ENCODE measurements at places on chromosomes 4 and X.

DNA sequence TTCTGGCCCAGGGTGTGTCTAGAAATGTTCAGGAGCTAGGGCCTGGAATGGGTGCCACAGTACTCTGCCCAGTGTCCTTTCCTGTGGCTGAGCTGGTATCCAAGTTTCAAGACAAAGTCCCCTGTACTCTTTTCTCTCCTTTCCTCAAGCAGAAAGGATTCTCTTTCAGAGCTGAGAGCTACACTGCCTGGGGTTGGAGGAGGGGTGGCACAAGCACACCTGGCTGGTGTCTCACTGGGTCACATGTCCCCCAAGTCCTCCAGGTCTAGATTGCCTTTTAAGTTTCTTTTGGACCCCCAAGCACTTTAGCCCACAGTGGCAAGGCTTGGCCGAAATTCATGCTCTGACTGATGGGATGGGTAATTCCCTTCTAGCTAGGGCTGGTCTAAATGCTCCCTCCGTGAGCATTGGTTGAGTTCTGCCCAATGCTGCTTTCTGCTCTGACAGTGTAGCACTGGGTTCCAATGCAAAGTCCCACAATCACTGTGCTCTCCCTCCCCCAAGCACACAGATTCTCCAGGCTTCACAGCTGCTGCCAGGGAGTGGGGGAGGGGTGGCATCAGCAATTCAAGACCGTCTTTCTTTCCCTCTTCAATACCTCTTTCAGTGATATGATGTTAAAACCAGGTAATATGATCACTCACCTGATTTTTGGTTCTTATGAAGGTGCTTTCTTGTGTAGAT, 47.8 kb downstream of the BEX3 start:
- no peak for DNase-seq

- no peak for DNase-seq
These were observed 61.4 kb downstream of the WFS1 start for GRCh38 chr4:6331018-6331417.

- DNase-seq: no peak
These were observed 70.9 kb upstream of the APOOL start for GRCh38 chrX:84932814-84933213.

DNA sequence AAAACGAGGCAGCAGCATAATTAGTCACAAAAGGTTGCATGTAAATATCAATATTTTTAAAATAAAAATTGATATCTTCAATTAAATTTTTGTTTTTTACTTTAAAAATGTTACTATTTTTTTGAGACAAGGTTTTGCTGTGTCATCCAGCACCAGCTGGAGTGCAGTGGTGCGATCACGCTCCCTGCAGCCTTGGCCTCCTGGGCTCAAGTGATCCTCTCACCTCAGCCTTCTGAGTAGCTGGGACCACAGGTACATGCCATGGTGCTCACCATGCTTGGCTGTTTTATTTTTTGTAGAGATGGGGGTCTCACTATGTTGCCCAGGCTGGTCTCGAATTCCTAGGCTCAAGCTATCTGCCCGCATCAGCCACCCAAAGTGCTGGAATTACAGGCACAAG, 96.8 kb upstream of the FRAS1 start:
- DNase-seq: no peak

DNA sequence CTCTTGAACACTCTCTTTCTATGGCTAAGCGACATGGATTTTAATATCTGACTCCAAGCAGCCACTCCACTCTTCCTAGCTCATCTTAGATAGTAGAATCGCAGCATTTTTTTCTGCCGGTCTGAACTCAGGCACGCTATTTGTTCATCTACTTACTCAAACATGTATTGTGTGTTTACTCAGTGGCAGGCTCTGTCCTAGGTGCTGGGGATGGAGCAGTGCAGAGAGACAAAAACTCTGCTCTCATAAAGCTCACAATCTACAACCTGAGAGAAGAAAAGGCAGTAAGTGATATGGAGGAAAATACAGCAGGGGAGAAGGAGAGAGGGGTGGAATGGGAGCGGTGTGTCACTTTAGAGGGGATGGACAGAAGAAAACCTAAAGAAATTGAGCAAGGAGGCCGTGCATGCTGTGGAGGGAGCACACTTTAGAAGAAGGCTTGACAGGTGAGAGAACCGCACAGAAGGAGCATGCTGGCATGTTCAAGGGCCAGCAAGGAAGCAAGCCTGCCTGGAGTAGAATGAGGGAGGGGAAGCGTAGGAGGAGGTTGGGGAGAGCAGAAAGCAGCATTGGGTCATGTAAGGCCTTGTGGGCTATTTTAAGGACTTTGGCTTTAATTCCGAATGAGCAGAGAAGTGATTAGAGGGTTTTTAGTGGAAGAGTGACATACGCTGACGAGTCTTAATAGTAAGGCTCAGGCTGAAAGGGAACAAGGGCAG, 132.0 kb downstream of the ANK2 start:
- no peak for DNase-seq

DNA sequence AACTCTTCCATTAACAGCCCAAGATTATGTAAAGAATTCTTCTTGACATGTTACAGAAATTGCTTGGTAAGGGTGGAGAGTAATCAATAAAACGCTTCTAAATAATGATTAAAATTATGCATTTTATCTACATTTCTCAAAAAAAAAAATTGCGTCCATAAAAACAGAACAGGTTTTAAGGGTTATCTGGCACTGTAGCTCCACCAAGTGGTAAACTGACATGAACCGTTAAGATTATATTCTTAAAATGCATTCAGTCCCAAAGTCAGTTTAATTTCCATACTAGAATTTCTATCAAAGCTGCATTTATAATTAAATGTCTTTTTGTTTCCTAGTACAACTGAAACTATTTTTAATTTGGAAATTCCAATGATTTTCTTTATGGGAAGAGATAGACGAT, 214.0 kb upstream of the UGT8 start:
- DNase-seq: peak; percentile 37

DNA sequence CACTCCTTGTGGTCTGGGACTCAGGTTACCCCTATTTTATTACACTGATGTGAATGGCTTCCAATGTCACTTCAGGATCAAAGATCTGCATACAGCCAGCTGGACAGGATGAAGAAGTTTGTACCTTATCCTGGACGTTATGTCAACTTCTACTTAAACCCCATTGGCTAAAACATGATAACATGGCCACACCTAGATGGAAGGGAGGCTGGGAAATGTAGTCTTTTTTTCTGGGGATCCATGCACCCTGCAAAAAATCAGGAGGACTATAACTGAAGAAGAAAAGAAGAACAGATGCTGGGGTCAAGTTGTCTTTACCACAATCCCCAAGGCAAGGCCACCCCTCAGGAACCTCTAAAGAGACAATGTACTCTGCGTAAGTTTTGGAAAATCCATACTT, 459.2 kb downstream of the BCOR start:
- no peak for DNase-seq

DNA sequence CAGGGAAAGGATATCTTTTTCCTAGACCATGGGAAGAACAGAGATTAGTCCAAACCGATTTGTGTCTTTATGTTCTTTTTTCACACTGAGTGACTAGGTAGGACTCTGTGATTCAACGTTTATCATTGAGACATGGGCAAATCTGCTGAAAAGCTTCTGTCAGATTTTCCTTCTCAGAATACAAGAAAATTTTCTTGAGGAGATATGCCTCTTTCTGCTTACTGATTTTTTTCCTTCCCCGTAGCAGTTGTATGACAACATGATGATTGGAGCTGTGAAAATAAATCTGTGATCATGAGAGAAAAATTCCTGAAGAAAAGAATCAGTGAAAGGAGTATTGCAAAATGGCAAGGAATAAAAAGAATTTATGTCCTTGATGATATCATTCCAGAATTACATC, 130.6 kb upstream of the FAT4 start:
- DNase-seq: no peak

DNA sequence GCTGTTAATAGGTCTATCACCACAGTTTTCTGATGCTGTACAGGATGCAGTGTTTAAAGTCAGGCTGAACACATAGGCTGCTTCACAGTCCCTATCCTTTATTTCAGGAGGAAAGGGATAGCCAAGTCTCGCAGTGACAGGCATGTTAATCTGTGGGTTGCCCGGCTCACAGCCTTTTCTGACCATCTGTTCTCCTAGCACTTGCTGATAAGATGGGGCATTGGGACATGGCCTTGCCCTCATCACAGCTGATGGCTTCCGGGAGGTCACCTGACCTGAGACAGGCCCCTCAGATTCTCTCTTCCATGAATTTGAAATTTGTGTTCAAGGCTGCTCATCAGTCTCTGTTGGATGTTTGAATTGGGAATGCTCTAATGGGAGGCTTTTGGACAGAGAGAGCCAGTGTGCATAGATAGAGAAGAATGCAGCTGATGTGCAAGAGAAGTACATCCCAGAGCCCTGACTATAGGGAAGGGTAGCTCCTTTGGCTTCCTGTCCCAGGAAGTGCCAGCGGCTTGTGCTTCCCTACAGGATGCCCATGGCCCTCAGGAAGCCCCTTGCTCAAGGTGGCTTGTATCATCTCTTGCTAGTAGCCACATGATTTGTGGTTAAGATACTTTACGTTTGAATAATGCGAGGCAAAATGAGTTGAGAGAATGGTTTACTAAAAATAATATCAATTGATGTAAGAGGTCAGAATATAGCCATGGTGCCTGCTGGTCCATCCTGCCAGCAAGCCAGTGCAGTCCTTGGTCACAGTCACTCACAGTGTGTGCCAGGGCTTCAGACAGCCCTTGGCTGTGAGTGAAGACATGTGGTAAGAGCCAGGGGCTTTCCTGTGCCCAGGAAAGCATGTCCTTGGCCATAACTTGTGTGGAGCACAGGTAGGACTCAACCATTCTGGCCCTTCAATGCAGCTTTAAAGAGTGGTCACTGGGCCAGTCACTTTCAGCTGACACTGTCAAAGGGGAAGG, 88.6 kb downstream of the TSPAN7 start:
- DNase-seq: no peak

DNA sequence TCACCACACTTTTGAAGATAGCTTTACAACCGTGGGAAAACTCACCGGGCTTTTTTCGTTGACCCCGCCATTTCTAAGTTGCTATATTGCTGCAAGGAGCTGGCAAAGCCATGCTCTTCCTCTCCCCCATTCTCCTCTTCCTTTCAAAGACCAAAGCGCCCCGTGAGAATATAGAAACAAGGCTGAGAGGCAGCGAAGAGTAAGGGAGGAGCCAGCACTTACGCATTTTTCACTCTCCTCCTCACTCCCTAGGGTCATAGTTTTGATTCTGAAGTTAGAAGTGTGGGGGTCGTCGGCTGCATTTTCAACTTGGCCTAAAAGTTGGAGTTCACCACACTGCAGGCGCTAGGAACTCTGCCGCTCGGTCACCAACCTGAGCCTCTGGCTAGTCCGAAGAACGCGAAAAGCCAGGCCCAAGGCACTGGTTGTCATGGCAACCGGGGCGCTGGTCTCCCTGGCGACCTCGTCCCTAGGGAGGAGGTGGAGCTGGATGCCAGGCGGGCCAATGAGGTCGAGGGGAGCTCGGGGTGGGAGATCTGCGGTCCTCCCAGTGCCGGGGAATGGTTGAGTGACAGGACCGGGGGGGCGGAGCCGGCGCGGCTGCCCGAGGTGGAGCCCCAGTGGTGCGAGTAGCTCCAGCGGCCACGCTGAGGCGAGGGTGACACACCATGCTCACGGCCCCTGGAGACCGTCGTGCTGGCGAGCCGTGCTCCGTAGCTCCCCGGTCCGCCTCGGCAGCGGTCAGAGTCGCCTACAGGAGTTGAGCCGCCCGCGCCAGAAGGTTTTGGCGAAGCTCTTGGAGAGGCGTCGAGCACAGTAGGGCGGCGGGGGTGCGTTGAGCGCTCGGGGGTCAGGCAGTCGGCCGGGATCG, at the start of gene PTPN13:
TSS of gene PTPN13 (plus strand) at position 628 of the 871 bp plus-strand sequence. CDS start 40,942 bp downstream, outside the sequence.
- DNase-seq: peak; percentile 64

DNA sequence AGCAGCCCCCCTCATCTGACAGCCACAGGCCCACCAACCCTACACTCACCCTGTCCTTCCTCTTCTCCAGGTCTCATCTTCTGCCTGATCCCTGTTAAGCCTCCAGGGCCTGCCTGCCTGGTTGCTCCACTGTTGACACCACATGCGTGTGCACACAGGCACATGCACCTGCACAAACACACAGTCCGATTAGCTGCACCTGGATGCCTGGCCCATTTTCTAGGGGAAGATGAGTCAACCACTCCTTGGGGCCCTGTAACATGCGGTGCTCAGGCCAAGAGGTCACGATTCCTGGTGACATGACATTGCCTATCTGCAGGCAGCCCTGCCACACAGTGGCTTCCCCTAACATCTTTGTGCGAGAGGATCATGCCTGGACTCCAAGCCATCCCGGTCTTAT, 498.4 kb downstream of the BCOR start:
- DNase-seq: no peak

DNA sequence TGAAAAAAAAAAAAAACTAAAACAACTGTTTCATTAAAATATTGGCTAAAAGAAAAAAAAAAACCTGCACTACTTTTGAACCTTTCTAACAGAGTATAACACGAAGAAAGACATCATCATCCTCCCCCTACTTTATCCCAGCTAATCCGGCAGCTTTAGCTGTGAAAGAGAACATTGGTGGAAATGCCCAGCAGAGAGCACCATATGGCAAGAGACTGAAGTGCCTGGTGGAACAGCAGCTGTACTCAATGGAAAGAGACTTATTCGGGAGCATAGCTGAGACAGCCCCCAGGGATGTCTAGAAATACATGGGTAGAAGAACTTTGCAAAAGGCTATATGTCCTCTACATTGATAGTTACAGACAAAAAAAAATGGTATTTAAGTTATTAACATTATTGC, 30.3 kb downstream of the STPG2 start:
- peak; percentile 40 for DNase-seq

GRCh38 chrX:14936561-14936960, 63.3 kb downstream of the MOSPD2 start:
- no peak for DNase-seq

DNA sequence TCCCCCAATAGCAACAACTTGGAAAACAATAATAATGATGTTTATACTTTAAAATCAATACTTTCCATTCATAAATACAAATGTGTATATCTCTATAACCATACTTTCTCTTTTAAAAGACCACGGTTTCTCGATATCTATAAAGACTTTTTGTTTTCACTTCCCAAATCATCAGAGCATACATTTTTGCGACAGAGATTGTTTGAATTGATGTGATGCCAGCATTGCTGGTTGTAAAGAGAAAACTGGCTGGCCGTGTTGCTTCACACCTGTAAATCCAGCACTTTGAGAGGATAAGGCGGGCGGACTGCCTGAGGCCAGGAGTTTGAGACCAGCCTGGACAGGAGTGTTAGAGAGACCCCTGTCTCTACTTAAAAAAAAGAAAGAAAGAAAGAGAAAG, 77.6 kb upstream of the ZNF518B start:
- no peak for DNase-seq

- DNase-seq: no peak
These were observed 23.7 kb upstream of the EGFL6 start for GRCh38 chrX:13545726-13546125.

- no peak for DNase-seq
These were observed 174.8 kb upstream of the KLF3 start for GRCh38 chr4:38489011-38489861.

GRCh38 chrX:143934542-143934941, 50.7 kb downstream of the UBE2NL start:
- DNase-seq: no peak

- no peak for DNase-seq
These were observed 232.3 kb upstream of the TENM3 start for GRCh38 chr4:182010876-182011275.

DNA sequence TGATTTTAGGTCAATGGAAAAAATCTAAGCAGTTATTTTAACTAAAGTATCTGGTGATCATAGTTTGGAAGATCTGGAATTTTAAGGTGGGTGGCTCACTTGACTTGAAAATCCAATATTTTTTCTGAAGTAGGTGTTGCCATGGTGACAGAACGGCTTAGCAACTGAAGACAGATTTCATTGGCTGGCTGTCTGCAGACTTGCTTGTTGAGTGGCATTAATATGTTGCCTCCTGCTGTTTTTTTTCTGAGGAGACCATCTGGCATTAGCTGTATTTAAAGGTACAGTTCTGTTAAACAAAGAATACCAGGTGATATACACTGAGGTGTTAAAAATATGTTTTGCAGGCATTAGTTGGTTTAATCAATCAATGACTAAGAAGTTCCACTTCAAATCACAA, 19.8 kb downstream of the CPE start:
- peak; percentile 96 for DNase-seq

Measured in NCI-H446 treated with DMSO at 0.1 percent for 48 hours (cell line).